ENCODE measurements at places on chromosomes 7 and 10.

DNA sequence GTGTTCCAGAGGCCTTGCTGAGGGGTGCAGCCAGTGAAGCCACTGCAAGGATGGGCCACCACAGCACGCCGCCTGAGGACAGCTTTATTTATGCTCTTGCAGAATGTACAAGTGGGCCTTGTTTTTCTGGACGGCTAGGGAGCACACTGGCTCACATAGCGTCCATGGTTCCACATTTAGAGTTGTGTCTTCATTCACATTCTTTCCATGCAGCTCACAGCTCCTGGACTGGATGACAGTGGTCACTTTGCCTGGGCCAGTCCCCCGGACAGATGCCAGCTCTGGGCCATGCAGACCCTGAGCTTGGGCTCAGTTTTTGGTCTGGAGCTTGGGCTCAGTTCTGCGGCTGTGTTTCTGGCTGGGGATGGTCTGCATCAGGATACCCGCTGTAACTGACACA lies 2.6 kb upstream of the C10orf71 start:
- no peak for DNase-seq

DNA sequence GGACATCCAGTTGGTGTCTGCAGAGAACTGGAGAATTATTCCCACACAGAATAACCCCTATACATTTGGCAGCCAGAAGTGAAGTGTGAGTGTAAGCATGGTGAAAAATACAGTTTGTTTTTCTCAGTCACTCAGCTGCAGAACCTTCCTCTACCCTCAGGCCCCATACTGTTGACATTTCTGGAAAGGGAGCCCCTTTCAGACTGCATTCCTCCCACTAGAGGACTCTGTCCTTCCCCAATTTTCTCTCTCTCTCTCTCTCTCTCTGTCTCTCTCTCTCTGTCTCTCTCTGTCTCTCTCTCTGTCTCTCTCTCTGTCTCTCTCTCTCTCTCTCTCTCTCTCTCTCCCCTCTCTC lies 86.8 kb upstream of the STEAP1B start:
- DNase-seq, result no peak

- DNase-seq, result no peak
These were observed 95.4 kb downstream of the ZRANB1 start for GRCh38 chr10:125037145-125037877.

DNA sequence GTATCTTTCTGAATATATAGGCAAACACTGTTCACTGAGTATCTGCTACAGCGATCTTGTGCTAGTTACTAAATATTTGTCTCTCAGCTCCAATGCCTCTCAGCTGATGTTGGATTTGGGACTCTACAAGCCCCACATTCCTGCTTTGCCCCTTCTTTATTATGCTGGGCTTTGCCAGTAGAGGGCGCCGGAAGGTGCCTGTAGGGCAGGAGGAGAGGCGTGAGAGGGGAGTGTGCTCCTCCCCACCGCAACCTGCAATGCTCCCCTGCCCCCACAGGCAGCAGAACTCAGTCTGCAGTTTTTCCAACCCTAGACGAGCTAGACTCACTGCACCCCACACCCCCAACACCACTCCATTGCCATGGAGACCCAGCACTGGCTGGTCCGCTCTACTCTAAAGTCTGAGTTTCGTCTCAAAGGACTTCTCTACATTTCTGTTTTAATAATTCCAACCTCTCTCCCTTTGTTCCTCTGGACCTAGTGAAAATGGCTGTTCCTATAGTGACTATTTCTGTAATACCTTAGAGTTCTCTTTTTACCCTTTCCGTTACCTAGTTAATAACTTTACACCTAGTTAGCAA lies 337.6 kb downstream of the CCSER2 start:
- peak; percentile 11 for DNase-seq

DNA sequence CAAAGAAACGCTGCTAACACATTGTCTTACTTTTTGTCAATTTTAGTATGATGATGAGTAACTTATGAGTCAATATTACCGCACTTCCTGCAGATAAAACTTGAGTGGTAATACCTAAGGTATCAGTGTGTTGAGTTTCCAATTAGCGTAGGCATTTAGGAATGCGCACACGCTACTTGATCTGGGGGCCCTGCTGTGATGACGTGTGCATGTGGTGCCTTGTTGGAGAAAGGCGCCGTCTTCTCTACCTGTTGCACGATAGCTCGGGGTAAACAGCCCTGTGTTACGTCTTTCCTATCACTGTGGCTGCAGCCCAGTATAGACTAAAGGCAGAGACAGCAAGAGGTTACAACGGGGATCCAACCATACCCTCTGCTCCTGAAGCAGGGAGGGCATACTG lies 476.8 kb upstream of the ADARB2 start:
- no peak for DNase-seq

DNA sequence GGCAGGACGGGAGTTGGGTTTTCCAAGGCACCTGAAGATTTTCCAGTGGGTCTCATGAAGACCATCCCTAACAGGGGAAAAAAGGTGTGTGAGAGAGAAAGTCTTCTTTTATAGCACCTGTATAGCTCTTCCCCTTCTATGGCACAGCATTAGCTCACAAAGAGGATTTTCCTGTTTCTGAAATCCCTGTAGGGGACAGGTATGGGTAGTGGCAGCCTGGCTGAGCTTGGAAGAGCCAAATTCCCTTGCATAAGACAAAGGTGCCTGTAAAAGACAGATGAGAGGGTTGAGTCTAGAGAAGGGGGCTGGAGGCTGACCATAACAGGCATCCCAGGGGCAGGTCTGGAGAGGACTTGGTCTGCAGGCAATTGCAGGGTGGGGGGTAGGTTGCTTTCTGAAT lies 63.7 kb downstream of the COL13A1 start:
- no peak for DNase-seq

DNA sequence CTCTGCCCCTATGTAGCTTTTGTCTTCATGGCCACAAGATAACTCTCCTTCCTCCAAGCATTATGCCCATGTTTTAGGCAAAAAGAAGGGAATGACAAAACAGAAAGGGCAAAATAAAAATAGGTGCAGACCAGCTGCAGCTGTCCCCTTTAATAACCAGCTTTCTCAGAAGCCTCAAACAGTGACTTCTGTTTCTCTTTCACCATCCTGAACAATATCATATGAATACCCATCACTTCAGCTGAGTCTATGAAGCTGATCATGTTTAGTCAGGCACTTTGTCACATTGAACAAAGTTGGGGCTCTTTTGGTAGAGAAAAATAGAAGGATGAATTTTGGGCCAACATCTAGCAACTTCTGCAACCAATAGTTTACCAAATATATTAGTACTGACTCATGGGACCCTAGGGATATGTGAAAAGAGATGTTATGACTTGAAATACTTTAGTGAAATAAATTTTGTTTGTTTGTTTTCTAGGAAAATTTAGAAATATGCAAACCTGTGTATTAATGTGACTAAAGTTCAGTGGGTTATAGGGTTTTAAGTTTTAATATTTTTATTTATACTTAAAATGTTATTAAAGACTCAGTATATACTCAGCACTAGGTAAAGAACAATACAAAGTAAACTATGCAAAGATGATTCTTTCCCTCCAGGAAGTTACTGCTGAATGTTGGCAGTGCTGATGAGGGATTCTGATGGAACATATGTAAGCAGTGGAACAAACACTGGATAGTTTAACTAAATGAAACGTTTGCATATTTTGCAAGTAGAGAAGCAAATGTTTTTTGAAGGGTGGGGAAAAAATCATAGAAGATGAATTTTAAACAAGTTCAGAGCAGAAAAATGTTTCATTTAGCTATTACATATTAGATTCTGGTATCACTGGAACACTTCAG lies 133.7 kb downstream of the FOXP2 start:
- no peak for DNase-seq

GRCh38 chr10:121702351-121703320 lies 104.4 kb upstream of the FGFR2 start:
- DNase-seq, result no peak

DNA sequence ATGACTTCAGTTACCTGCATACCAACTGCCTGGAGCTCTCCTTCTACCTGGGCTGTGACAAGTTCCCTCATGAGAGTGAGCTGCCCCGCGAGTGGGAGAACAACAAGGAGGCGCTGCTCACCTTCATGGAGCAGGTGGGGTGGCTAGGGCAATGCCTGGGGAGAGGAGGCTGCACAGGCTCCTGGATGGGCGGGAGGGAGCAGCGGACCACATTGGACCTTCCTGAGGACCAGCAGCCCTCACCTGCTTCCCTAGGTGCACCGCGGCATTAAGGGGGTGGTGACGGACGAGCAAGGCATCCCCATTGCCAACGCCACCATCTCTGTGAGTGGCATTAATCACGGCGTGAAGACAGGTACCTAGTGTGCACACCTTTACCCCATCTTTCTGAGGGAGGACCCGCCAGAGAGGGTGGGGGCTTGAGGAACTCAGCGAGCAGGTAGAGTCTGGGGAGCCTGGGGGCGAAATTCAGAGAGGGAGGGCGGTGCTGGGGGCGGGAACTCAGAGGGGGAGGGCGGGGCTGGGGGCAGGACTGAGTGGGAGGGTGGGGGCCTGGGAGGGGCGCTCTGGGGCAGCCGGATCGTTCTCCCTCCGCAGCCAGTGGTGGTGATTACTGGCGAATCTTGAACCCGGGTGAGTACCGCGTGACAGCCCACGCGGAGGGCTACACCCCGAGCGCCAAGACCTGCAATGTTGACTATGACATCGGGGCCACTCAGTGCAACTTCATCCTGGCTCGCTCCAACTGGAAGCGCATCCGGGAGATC lies 9.0 kb downstream of the AEBP1 start:
- DNase-seq, result no peak

GRCh38 chr7:143354965-143355364 lies 7.5 kb downstream of the FAM131B start:
- no peak for DNase-seq

- no peak for DNase-seq
These were observed 34.9 kb upstream of the LEP start for GRCh38 chr7:128206017-128206746.

GRCh38 chr7:155191137-155191536 lies 106.5 kb upstream of the INSIG1 start:
- DNase-seq, result no peak

DNA sequence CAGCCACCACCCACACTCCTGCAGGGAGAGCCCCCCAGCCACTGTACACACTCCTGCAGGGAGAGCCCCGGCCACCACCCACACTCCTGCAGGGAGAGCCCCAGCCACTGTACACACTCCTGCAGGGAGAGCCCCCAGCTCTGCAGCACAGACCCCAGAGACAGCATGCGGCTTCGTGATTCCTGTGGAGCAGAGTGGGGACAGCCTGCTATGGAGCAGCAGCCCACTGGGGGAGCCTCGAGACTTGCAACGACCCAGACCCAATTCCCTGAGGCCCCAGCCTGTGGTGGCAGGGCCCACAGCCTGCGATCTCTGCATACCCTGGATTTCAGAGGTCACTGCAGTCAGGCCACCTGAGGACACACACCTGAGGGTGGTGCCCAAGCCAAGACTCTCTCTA lies 523.1 kb downstream of the DNAJB6 start:
- no peak for DNase-seq

- DNase-seq, result no peak
These were observed 24.4 kb downstream of the PLCE1 start for GRCh38 chr10:94018107-94018506.

DNA sequence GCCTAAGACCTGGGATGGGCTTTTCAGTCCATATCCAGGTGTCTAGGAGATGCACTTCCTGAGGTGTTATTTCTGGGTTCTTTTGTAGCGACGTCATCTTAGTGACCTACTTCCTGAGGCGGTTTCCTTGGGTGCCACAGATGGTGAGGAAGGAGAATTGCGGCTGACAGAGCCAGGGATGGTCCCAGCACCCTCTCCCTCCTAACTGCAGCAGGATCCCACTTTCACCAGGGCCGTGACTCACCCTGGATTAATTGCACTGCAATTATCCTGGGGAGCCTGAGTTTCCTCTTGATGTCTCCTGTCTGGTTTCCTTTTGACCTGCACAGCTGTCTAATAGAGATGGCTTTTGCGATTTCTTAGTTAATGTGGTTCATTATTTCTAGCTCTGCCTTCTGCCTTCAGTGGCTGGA lies 271.7 kb downstream of the TCF7L2 start:
- no peak for DNase-seq

DNA sequence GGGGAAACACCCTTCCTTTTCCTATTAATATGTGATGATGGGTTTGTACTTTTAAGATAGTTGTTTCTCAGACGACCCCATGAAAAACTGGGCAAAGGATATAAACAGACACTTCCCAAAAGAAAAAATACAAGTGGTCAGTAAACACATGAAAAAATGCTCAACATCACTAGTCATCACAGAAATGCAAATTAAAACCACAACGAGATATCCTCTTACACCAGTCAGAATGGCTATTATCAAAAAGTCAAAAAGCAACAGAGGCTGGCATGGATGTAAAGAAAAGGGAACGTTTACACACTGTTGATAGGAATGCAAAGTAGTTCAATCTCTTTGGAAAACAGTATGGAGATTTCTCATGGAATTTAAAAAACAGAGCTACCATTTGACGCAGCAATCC lies 111.4 kb upstream of the ZEB1 start:
- DNase-seq, result no peak

- no peak for DNase-seq
These were observed 30.0 kb downstream of the EEPD1 start for GRCh38 chr7:36182854-36183604.

GRCh38 chr10:30215623-30216022 lies 133.5 kb downstream of the MTPAP start:
- no peak for DNase-seq

GRCh38 chr7:117870448-117871130 lies 2.7 kb downstream of the CTTNBP2 start:
- DNase-seq, result no peak

DNA sequence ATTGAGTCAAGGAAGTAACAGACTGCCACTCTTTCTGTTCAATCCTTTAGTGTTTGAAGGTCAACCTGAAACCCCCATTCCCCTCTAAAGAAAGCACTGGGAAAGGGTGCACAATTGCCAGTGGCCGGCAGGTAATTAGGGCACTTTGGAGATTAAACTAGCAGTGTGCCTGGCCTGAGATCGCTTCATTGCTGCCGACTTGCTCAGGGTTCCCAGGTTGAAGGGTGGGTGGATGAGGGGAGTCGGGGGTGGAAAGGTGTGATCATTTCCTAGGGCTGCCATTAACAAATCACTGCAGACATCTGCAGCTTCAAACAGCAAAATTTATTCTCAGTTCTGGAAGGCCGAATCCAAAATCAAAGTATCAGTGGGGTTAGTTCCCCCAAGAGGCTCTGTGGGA lies 16.3 kb upstream of the BTBD16 start:
- DNase-seq, result no peak

- no peak for DNase-seq
These were observed 72.1 kb downstream of the GRB10 start for GRCh38 chr7:50710441-50711154.

GRCh38 chr10:128518000-128518399 lies 391.8 kb upstream of the MKI67 start:
- no peak for DNase-seq
